ENCODE measurements at places on chromosomes 1 and 21.

DNA sequence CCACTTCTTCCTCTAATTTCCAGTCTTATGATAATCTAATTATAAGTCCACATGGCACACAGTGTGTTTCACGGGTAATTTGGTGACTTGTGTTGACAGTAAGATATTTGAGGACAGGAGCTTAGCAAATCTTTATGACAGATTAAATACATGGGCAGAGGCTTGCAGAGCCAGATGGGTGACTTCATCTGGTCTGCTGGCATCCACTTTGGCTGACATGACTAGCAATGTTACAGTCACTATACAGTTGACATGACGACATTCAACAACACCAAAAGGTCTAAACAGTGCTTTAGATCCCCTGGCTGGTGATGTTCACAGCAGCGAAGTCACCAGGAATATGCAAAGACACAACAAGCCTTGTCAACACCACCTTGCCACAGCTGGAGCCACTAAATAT lies 147.2 kb downstream of the ETS2 start:
- DNase-seq, result no peak

DNA sequence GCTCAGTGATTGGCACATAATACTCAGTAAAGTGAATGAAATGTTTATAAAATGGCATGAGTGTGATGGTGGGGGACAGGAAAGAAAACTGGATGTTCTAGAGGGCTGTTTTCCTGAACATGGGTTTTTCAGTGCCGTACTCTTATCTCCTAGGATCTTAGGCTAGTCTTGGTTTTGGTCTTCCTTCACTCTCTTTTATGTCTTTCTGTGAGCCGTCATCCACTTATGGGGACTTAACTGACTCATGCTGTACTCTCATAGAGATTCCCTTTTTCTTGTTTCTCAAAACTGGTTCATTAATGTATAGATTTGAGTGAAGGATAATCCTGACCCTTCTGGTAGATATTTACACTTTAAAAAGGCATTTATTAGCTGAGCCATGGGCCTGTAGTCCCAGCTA lies 16.6 kb downstream of the AGO3 start:
- peak; percentile 34 for DNase-seq

DNA sequence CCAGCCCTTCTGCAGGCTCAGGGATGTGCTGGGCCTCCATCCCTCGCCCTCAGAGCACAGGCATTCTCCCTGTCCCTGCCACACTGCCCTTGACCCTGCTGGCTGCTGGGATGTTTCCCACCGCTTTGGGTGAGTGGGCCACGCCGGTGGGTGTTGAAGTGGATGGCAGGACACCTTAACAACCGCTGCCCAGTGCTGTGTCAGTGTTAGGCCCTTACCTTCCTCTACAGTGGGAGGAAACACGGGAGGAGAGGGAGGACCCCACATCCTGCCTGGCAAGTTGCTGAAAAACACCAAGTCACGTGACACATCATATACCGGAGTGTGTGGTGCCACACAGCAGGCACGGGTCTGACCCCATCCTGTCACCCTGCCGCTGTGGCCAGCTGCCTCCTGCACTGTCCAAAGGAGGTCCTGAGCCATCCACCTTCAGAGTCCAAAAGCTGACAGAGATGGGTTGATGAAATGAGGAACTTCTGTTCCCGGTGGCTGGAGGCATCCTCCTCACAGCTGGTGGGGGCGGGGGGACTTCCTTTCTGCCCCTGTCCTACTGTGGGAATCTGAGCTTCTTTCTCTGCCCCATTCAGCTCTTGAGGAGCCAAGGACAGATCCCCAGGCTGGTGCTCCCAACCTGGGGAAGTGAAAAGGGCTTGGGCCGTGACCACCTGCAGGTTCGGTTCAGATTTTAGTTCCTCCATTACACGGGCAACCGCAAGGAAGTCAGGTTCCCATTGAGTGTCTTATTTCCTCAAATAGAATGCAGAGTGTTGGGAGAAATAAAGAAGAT lies 3.2 kb upstream of the THEMIS2 start:
- peak; percentile 86 for DNase-seq

DNA sequence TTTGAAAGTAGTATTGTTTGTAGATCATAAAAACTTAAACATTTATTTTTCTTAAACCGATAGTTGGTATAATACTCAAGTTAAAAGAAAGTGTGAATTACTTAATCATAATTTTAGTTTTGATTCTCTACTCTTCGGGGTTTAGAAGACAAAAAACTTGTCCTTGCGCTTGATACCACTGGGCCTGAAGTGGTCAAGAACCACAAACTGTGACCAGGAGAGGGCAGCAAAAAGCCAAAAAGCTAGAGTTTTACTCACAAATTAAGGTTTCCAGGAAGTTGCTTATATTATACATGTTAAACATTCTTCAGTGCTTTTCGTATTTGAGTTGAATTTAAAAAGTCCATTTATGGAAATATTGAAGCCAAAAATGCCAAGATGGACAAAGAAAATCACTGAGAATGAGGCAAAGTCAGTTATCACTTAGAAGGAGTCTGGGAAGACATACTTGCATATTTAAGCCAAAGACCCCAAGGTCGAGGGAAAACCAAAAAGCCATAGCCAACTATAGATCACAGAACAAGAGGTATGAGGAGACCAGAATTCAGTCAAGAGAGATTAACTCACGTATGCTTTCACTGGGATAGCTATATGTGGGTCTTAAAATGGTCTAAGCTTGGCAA lies 34.2 kb downstream of the EFCAB7 start:
- DNase-seq, result peak; percentile 18

DNA sequence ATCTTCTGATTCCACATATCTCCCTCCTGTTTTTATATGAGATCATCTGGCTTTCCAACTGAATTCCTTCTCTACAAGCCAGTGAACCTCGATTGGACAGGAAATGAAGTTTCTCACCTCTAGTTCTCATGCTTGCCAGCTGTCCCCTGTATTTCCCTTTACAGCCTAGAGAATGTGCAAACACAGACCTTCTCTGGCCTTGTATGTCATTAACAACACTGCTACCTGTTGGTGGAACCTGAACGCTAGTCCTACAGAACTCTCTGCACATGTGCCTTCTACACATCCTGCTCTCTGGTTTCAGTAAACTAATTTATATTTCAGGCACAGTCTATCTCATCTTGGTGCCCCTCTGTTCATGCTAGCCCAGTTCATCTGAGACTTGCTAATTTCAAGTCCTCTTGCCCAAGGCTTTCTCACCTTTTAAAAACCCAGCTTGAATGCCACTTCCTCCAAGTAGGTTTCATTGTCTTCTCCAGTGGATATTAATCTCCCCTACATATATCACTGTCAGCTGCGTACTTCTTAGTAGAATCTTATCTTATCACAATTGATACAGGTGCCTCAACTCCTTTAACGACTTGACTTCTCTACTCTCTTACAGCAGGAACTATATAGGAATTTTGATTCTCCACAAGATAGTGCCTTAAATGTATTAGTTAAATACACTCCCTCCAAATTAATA lies 549.9 kb downstream of the PLPP3 start:
- DNase-seq, result no peak

- DNase-seq, result peak; percentile 86
Measured at GRCh38 chr1:171486048-171486519, 754 bp downstream of the PRRC2C start.

- no peak for DNase-seq
Measured at GRCh38 chr1:203995228-203995627, 77.7 kb upstream of the SOX13 start.

DNA sequence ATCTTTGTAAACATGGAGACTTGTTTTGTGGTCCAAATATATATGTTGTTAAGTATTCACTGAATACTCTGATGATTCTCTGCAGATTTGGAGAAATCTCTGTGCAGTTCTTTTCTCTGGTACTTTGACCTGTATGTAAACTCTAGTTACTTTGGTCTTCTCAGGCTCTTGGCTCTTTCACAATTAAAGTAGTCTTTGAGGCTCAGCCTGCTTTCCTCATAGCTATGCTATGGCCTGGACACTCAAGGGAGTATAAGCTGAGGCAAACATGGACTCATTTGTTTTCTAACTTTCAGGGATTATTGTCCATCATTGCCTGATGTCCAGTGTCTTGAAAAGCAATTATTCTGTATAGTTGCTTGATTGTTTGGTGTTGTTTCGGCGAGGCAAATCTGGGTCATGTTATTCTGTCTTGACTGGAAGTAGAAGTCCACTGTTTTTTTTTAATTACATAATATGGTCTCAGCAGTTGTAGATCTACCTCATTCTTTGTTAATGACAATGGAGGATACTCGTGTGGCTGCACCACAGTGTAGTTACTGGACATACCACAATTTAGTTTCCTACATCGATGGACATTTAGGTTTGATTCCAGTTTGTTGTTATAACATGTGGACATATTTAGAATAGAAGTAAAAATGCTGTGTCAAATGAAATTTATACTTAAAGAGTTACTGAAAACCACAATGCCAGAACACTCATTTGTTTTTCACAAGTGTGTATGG lies 9.2 kb downstream of the PTBP2 start:
- no peak for DNase-seq

- no peak for DNase-seq
Measured at GRCh38 chr1:229162825-229163515, 107.9 kb upstream of the RAB4A start.

GRCh38 chr1:51679435-51679834 lies 62.5 kb downstream of the OSBPL9 start:
- DNase-seq, result peak; percentile 63

DNA sequence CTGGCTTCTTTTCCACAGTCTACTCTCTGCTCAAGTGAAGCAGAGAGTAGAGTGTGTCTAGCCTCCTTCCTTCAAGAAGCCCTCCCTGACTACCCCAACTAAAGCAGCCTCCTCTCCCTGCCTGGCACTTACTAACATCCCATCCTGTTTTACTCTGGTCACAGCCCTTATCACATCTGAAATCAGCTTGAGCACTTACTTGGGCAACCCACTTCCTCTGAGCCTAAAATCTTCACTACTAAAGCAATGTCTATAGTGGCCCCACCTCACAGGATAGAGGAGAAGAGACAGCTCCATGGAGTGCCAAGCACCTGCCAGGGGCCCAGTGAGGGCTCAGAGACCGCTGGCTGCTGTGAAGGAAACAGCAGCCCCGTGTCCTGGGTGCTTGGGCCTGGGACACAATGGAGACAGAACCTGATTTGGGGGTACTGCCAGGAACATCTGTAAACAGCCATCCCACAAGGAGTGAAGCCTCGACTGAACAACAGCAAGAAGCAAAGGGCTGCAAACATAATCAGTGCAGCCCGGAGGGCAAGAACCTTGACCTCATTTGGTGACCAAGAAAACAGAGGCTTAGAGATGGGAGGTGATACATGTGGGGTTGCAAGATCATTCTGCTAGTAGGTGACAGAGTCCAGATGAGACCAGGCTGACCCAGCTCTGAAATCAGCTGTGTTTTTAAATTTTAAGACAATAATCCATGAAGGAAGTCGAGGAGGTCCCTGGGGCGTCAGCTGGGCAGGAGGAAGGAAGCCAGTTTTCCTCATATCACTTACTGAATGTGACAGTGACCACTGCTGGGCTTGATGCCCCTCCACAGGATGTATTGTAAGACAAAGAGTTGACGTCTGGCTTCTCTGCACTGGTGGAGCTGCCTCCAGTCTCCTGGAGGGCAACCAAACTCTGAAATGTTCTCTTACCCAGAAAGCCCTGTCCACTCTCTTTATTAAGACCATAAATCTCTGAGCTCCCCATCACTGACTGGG lies 710.6 kb downstream of the MATN1 start:
- peak; percentile 3 for DNase-seq

Measured in activated CD4-positive, alpha-beta T cell treated with anti-CD3 and anti-CD28 coated beads, Interleukin-10, Interleukin-2, amounts not matched to agents 100 ng/mL and 50 ng/mL, durations not matched to agents 16 hours and 8 hours (primary cell).